ENCODE measurements at places on chromosomes 6 and 20.
A peak's percentile ranks its signal among the peaks of the same experiment; 100 is the strongest.

DNA sequence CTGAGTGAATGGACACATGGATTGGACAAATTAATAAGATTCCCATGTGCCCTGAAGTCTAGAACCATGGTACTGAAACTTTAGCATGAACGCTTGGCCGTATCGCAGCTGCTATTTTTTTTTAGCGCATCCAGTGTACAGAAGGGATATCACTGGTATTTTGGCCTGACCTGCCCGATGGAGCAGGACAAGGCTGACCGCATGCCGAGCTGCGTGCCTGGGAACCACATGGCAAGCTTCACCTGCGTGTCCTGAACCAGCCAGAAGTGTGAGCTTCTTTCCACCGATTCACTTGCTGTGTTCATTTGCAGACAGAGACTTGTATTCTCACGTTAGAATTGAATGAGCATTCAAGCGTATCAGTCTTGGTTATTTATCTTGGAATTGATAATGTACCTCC lies 145.7 kb downstream of the CDH4 start:
- no peak overlapping the region for H3K27ac ChIP-seq
- H3K4me1 ChIP-seq, result no peaks in the 10 kb centered on the region
- H3K36me3 ChIP-seq, result no peaks in the 10 kb centered on the region
- no peak for DNase-seq
- H3K27me3 ChIP-seq, result no peaks in the 10 kb centered on the region

DNA sequence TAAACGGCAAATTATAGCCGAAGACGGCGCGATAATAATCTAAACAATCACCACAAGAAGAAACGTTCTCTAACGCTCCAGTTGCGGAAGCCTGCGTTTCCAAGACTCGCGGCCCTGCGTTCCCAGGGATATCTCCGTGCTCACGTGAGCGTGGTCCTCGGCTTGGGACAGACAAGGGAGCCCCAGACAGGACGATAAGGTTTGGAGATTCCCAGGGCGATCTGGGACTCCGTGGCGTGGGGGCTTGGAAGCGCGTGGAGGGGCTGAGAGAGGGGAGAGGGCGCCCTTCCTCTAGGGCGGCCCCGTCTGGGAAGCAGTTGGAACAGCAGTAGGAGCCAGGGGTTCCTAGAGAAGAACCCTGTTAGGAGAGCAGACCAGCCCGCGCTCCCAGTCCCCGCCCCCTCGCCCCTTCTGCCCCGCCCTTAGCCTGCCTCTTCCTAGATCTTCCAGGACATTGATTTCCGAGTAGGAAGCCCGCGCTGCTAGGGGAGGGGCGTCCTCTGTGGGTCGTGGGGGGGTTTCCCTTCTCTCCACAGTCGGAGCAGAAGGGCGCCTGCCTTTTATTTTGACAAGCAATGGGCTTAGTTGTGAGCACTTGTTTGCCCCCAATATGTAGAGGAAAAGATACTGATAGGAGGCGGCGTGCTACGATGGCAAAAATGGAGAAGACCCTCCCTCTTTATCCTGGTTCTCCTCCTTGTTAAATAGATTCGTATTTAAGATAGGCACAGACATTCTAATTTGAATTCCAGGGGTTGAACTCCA lies 10.6 kb downstream of the NRN1 start:
- peak overlapping the region; percentile 76 for H3K4me3 ChIP-seq
- H3K27me3 ChIP-seq, result peaks cover 46% of the 10 kb centered on the region
- peaks cover 12% of the 10 kb centered on the region for H3K4me1 ChIP-seq

DNA sequence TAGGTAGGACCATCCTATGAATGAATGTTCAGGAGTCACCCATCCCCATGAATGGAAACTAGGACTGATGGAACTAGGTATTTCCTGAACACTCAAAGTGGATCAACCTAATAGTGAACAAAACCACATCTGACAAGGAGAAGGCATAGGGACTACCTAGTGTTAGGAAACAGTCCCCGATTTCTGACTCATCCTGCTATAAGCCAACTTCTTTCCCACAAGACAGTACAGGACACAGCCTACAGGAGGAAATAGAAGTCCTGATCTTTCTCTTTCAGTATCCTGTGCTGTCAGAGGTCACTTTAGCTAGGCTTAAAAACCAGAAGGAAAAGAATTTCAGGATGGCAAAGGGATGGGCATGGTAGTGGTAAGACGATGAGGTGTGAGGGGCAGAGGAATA lies 19.5 kb upstream of the GMDS start:
- peaks cover 19% of the 10 kb centered on the region for H3K4me1 ChIP-seq
- H3K36me3 ChIP-seq, result no peaks in the 10 kb centered on the region
- DNase-seq, result no peak
- no peak overlapping the region for H3K4me3 ChIP-seq
- H3K27ac ChIP-seq, result no peak overlapping the region

GRCh38 chr6:155186052-155186658 lies 77.7 kb upstream of the CLDN20 start:
- no peaks in the 10 kb centered on the region for H3K27me3 ChIP-seq
- peaks cover under 1% of the 10 kb centered on the region for H3K36me3 ChIP-seq
- H3K4me1 ChIP-seq, result peaks cover 31% of the 10 kb centered on the region

DNA sequence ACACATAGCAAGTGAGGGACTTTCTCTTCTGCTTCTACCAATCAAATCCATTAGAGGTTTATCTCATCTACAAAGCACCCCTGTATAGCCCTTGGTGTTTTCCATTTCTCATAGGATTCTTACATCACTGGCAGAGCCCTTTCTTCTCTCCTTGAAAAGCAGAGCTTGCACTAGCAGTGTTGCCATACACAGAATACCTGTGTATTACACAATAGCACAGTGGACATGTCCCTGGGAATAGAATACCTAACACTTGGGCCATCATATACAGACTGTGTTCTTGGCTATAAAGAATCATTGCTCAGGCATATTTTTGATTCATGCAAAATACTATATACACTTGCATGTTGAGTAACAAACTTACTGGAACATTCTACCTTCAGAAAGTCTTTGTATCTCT lies 582.0 kb downstream of the KIF16B start:
- H3K27ac ChIP-seq, result no peak overlapping the region
- no peaks in the 10 kb centered on the region for H3K4me1 ChIP-seq
- no peak for DNase-seq
- H3K36me3 ChIP-seq, result no peaks in the 10 kb centered on the region

DNA sequence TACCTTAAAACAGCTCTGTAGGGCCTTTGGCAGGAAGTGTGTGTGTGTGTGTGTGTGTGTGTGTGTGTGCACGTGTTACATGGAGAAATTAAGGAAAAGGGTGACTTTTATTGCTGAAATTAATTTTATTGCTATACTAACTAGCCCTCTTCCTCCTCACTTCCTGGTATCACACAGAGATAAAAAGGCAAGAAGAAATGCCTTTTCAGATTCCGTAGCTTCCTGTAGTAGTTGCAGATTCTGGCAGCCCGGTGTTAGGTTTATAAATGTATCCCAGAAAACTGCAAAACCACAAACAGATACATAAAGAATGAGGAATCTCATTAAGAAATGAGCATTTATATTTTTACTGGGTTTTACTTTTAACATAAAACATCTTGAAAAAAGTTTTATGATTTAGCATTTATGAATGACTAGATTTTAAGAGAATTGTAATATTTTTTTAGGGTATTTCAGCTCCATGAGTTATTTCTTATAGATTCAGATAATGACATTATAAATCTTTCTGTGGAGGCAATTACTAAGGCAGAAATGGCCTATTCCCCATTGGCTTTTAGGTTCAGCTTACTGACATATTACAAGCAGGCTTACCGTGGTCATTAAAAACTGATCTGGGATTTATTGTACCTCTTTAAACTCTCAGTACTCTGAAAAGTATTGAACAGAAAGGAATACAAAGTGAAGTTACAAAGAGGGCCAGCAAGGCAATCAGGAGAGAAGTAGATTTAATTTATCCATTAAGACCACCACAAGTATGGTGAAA lies 249.1 kb upstream of the TSHZ2 start:
- H3K27me3 ChIP-seq, result no peaks in the 10 kb centered on the region
- H3K27ac ChIP-seq, result no peak overlapping the region
- no peaks in the 10 kb centered on the region for H3K36me3 ChIP-seq
- H3K4me1 ChIP-seq, result no peaks in the 10 kb centered on the region
- H3K4me3 ChIP-seq, result no peak overlapping the region

GRCh38 chr20:16295534-16295933 lies 277.7 kb downstream of the KIF16B start:
- H3K27ac ChIP-seq, result no peak overlapping the region
- no peak overlapping the region for H3K4me3 ChIP-seq
- H3K27me3 ChIP-seq, result no peaks in the 10 kb centered on the region
- no peaks in the 10 kb centered on the region for H3K36me3 ChIP-seq

DNA sequence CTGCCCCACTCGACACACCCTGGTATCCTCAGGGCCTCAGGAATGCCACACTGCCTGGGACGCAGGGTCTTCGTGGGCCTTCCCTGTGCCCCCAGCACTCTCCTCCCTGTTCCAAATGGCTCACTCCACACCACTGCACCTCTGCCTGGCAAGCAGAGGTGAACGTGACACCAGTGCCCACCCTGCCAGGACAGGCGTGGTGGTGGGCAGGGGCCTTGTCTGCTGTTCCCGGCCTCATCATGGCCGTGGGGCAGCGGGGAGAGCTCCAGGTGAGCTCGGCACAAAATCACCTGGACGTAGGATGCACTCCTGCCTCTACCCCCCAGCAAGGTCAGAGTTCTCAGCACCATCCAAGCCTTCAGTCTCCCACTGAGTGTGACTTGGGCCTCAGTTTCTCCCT lies 202.4 kb downstream of the SMOC2 start:
- no peak overlapping the region for H3K4me3 ChIP-seq
- H3K4me1 ChIP-seq, result no peaks in the 10 kb centered on the region
- H3K27me3 ChIP-seq, result no peaks in the 10 kb centered on the region
- no peaks in the 10 kb centered on the region for H3K36me3 ChIP-seq
- no peak overlapping the region for H3K27ac ChIP-seq

DNA sequence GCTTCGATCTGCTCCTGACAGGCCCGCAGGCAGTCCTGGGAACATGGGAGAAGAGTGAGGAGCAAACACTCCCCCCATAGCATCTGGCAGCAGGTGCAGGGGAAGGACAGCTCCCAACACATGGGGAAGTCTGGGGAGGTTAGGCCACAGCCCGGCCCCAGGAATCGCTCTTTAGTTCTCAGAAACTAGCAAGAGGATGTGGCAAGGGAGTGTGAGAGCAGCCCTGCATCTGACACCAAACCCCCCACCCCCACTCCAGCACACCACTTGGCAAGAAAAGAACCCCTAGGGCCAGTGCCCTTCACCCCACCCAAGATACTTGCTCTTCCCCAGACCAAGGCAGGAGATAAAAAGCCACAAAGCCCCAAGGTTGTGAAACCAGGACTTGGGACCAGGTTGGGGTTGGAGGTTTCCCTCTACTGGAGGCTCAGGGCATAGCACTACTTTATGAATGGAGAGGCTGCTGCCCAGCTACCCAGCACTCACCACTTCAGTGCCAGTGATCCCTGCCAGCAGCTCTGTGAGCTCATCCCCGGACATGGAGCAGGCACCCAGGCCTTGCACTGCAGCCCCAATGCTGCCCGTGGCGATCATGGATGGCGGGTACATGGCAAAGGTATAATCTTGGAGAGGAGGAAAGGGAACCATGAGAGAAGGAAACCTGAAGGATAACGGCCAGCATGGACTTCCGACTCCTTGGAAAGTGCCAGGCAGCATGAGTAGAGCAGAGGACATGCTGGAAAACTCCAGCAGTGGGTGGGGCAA lies 5.4 kb downstream of the CCND3 start:
- H3K27me3 ChIP-seq, result no peaks in the 10 kb centered on the region
- peak overlapping the region; percentile 50 for H3K27ac ChIP-seq
- peaks cover 22% of the 10 kb centered on the region for H3K4me1 ChIP-seq

DNA sequence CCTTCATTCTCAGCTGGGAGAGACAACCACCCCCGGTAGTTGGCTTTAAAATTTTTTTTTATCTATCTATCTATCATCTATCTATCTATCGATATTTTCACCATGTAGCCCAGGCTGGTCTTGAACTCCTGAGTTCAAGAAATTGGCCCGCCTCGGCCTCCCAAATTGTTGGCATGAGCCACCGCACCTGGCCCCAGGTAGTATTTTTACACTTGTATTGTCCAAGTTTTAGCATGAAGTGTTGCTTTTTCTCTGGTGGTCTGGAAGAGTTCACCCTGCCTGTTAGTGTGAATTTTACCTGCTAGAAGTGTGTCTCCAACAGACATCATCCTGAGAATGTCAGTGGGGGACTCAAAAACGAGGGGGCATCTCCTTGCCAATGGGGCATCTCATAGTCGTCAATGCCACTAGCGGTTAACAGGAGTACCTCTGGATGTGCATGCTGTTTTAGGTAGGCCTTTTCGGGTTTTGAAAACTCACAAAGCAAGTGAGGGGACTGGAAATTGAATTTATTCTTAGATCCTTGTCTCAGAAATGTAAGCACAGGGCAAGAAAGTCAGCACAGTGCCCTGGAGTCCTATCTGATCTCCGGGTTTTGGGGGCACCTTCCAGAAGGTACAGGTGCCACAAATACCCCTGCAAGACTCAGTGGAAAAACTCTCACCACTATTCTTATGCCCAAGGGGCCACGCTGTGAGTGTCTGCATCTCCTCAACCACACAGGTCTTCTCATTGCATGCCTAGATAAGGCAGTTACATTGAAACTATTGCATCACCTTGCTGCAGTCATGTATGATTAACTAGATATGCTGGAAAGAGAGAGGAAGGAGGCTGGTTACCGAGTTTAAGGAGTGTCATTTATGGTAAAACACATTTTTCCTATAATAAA lies 37.1 kb downstream of the TNFAIP3 start:
- H3K27me3 ChIP-seq, result peaks cover 6% of the 10 kb centered on the region
- no peak overlapping the region for H3K4me3 ChIP-seq
- H3K36me3 ChIP-seq, result no peaks in the 10 kb centered on the region
- H3K4me1 ChIP-seq, result no peaks in the 10 kb centered on the region
- no peak overlapping the region for H3K27ac ChIP-seq
- DNase-seq, result no peak

DNA sequence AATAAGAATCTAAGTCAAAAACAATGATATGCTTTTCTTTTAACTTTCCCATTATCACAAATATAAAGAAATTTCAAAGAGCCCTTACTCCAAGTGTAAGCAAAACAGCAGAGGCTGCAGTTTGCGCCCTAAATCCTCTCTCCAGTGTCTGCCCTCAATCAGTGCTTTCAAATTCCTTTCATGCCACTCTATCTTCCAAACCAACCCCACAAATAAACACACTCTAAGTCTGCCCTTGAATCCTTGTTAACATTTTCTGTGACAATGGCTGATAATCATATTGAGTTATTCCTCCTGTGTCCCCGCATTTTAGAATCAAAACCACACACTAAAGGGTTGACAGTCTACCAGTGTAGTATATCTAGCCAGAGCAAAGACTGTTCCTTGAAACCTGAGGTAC lies 317.9 kb upstream of the MARCKS start:
- no peaks in the 10 kb centered on the region for H3K27me3 ChIP-seq
- H3K4me1 ChIP-seq, result 0 out of 2 replicates have a peak, but pooled peaks cover 15% of the 10 kb centered on the region
- no peaks in the 10 kb centered on the region for H3K36me3 ChIP-seq

DNA sequence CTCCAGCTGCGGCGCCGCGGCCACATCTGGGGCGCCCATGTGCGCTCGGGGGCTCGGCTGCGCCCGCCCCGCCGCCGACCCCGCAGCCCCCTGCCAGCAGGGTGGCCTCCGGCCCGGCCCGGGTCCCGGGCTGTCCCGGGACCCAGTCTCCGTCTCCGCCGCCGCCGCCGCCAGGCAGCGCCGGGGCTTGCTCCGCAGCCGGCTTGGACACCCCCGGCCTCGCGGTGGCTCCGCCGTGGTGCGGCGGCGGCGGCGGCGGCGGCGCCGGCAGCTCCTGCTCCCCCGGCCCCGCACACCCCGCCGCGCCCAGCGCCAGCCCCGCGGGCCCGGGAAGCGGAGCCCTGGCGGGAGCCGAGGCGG lies 219 bp downstream of the ISM1 start:
- no peak for DNase-seq
- H3K4me3 ChIP-seq, result peak overlapping the region; percentile 43
- H3K27ac ChIP-seq, result no peak overlapping the region
- peaks cover 41% of the 10 kb centered on the region for H3K27me3 ChIP-seq
- H3K4me1 ChIP-seq, result no peaks in the 10 kb centered on the region
- no peaks in the 10 kb centered on the region for H3K36me3 ChIP-seq
